ENCODE measurements at places on chromosomes 12 and 14.

DNA sequence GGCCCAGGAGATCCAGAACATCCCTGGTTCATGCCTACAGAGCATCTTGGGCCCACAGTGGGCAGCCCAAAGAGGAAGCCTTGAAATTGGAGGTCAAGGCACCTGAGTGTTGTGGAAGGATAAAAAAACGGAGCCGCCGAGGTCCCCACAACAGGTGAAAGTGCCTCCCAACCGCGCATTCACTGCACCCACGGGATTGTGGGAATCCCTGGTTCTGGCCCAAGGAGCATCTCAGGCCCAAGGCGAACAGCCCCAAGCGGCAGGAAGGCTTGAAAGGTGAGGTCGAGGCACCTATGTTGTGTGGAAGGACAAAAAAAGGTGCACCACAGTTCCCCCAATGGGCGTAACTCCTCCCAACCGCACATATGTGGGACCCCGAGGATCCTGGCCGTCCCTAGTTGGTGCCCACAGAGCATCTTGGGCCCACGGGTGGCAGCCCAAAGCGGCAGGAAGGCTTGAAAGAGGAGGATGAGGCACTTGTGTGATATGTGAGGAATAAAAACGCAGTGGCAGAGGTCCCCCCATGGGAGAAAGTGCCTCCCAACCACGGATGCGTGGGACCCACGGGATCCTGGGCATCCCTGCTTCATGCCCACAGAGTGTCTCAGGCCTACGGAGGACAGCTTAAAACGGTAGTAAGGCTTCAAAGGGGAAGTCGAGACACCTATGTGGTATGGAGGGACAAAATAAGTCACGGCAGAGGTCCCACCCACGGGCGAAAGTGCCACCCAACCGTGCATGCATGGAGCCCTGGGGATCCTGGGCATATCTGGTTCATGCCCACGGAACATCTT lies 583.9 kb downstream of the ALG10 start:
- no peak for DNase-seq

DNA sequence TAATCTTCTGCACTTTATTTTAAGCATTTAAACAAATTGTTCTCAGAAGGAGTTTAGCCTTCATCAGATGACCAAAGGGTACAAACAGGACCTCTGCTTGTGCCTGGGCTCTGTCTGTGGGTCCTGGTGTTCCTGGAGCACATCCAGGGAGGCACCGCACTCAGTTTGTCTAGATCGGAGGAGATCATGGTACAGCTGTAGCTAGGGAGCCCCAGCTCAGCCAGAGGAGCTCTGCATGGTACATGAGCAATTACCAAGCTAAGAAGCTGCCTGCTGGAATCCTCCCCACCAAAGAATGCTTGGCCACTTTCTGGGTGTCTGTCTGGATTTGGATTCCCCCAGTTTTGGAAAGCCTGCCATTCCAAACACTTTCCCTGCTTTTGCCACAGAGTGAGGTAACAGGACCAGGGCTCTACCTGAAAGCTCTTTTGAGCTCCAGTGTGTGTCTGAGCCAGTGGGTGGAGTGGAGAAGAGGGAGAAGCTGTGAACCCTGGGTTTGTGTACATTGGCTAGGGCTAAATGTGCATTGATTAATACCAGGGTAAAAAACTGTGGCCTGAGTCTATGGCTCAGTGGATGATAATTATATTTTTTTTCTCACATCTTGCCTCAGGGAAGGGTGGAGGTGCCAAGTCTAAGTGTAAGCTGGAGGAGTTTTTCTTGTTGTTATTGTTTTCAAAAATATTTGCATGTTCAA lies 163.7 kb upstream of the IGF1 start:
- DNase-seq, result no peak

DNA sequence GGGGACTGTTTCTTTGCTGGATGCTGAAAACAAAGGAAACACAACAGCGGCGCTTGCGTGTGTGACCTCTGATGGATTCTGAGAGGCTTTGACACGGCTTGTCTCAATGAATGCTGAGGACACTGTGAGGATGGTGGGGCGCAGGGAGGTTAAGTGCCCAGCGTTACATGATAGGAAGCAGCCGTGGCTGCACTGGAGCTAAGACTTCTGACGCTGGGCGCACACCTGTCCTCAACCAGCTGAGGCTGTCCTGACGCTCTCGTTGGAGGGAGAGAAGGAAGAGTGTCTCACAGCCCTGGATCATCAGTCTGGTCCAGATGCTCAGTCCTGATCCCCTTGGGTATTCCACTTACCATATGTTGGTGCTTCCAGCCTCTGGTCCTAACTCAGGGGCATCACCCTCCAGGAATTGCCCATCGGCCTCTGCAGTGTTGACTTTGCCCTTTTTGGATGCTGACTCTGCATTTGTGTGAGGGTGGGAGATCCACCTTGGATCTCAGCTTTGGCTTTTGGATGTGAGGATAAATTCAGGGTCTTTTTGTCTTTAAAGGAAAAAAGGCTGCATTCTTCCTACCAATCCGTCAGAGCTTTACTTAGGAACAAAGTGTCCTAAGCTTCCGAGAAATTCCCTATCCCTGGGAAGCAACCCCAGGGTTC lies 125.2 kb downstream of the ZNF664 start:
- DNase-seq, result no peak

DNA sequence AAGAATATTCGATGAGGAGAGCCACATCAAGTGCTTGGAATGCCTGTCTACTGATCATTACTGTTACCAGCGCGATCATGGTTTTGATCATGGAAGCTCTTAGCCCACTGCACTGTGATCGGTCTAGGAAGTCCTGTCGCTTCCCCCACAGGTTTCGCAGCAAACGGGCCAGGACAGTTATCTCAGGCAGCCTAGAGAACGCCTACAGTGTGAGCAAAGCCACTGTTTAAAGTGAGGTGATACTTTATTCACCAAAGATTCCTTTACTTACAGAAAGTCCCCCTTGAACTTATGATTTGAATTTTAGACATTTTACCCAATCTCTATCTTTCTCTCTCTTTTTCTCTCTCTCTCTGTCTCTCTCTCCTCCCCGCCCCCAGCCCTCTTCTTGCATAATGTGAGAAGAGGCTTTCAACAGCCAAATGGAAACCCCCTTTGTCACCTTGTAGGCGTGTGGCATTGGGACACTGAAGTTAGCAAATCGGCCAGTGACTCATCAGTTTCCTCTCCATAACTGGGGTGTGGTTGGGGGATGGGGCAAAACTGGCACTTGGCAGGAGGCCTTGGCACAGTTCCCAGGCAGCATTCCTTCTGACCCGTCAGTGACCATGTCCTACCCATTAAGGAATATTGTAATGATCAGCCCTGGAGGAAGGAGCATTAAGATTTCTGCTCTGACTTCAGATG lies 214.8 kb downstream of the CHST11 start:
- peak; percentile 45 for DNase-seq

DNA sequence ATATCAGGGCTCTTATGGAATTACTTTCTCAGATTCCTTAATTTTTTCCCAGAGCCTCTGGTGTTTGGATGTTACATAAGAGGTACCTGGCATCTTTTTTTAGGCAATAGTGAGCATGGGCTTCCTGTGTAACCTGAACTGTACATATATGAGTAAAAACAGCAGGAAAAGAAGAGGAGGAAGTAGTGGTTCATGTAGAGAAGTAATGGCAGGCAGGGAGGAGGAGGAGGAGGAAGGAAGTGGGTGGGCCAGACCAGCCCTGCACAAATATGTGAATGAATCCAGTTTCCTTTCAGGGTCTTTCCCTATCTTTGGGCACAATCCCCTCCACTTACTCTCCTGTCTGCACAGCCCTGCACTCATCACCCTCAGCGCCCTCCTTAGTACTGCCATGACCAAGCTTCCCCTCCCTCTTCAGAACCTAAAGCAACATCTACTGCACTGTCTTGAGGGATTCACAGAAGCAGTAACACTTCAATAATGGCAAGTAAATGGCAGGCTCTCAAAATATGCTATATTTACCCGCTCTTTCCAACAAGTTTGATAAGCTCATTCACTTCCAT lies 40.9 kb upstream of the GSG1 start:
- no peak for DNase-seq

DNA sequence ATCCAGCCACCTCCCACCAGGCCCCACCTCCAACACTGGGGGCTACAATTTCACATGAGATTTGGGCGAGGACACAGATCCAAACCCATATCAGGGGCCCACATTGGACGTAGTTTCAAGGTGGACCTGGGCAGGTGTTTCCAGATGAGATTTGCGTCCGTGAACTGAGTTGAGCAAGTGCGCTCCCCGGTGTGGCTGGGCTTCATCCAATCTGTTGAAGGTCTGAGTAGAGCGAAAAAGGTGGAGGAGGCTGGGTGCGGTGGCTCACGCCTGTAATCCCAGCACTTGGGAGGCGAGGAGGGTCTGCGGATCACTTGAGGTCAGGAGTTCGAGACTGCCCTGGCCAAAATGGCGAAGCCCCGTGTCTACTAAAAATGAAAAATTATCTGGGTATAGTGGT lies 4.9 kb upstream of the GLT1D1 start:
- DNase-seq, result no peak

DNA sequence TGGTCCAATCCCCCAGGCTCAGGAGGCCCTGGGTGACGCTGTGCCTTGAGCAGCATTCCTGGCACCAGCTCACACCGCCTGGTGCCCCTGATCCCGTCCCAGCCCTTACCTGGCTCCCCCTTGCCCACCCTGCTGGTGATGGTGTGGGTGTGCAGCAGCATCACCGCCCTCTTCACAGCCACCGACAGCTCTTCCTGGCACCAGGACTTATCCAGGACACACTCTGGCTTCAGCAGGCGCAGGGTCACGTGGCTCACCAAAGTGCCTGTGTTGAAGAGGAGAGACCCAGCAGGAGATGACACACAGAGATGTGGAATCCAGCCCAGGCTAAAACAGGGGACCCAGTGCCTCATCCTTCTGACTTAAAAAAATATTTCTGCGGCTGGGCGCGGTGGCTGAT lies 36.2 kb downstream of the GCN1 start:
- DNase-seq, result no peak

- no peak for DNase-seq
Observed at GRCh38 chr12:132572106-132572505, 38.3 kb downstream of the LRCOL1 start.

- DNase-seq, result no peak
Observed at GRCh38 chr12:95303476-95303875, 85.9 kb downstream of the VEZT start.
